HS-27A (cell line): ENCODE measurements at places on chromosomes 13 and 19.

DNA sequence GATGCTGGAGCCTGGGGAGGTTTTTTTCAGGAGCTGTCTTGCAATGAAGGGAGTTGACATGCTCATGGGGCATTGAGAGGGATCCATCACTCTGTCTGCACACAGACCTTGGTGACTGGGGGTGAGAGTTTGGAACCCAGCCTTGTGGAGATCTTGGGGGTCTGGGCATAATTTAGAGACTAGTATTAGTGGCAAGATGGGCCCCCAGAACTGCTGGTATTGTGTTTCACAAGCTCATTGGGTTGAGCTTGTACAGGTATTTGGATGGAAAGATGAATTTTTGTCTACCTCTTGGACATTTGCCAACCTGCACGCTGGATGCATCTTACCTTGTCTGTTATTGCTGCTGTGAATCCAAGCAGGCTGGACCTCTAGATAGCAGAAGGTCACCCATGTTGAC is at the start of gene OR2Z1:
Gene OR2Z1 (plus strand): TSS at position 301 of the 400 bp plus-strand sequence. CDS start 9,395 bp downstream, outside the sequence.
- no peak for DNase-seq

- no peak for DNase-seq
Observed at GRCh38 chr13:112959206-112959605, 9.8 kb upstream of the MCF2L start.

- DNase-seq, result no peak
Observed at GRCh38 chr19:35856546-35857149, at the start of gene KIRREL2. Gene KIRREL2 (plus strand): TSS chr19:35856911. CDS start chr19:35857120, 209 bp downstream.

GRCh38 chr19:19214892-19215291 is 3.1 kb downstream of the NCAN start:
- no peak for DNase-seq

DNA sequence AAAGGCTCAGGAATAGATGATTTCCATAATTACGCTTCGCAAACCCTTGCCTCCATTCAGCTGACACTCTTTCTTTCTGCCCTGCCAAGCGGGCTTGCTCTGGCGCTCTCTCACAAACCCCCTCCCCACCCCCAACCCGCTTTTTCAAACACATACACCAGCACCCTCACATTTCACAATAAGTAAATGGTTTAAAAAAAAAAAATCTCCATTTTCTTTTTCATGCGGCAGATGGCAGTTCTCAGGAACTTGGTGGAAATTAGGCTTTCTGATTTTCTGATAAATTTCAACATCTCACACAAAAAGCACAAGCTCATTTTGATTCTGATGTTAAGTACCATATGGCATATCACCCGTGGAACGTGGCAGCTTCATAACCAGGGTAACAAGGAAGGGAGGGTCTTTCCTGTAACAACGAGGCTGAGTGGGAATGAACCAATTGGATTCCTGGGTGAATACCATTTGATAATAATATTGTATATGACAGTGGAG is 43.8 kb downstream of the C13orf42 start:
- no peak for DNase-seq

DNA sequence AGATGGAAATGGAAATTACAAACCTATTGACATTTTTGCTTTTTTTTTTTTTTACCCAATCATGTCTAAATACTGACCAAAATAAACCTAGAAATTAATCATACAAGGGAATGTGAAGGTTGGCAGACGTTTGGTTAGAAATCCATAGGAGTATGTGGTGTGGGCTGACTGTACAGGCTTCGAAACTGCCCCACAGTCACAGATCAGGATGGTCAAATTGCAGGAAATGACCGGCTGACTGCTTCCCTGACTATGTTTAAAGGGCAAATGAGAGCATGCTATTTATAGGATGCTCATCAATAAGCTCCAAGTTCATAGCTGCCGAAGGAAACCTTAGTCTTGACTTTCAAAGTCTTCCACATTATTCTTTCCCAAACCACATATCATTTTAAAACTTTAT is 118.4 kb downstream of the COG6 start:
- no peak for DNase-seq
